Activated effector memory CD4-positive, alpha-beta T cell treated with Interleukin-2 at 50 U/mL for 16 hours (primary cell): ENCODE measurements at places on chromosomes 5 and 9.

DNA sequence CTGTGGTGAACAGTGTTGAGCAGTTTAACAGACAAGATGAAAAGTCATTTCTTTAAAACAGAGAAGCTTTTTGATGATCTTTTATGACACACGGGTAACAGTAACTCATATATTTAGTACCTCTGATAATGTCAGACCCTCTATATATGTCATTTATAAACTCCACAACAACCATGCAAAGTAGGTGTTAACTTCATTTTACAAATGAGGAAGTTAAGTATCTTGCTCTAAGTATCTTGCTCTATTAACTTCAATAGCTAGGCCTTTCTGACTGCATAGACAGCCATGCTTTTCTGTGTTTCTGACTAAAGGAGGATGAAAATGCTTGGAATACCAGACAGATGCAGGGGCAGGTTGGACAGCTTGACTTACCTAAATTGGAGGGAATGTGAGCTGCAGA, 1.8 kb downstream of the NUDT2 start:
- no peak for DNase-seq

- DNase-seq, result no peak
These were observed 582.0 kb upstream of the TUSC1 start for GRCh38 chr9:26260238-26260637.

DNA sequence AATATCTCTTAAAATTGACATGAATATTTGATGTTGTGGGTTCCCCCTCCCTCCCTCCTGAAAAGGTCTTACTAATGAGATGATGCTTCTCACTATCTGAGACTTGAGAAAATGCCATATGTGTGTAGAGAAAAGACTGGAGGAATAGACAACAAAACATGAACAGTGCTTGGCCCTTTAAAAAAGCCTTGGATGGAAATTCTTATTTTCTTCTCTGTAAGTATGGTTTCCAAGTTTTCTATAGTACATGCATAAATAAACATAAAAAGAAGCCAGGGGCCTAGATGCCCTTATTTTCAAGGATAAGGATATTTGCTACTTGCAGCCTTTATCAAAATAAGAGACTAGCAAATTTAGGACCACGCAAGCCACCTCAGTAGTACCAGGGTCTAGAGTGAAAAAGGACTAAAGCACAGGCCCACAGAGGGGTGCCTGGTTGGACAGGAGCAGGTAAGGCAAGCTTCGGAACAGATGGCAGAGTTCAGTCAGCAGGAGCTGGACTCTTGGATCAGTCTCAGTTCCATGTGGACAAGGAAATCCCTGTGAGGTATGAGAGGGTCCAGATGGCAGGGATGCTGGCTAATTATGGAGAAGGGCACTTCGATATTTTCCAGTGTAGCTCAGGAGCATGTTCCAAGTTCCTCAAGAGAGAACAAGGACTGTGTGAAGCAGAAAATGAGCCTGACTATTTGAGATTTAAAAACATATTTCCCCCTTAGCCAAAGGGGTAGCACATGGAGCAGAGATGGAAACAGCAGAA, 4.6 kb upstream of the ANP32B start:
- DNase-seq, result no peak

DNA sequence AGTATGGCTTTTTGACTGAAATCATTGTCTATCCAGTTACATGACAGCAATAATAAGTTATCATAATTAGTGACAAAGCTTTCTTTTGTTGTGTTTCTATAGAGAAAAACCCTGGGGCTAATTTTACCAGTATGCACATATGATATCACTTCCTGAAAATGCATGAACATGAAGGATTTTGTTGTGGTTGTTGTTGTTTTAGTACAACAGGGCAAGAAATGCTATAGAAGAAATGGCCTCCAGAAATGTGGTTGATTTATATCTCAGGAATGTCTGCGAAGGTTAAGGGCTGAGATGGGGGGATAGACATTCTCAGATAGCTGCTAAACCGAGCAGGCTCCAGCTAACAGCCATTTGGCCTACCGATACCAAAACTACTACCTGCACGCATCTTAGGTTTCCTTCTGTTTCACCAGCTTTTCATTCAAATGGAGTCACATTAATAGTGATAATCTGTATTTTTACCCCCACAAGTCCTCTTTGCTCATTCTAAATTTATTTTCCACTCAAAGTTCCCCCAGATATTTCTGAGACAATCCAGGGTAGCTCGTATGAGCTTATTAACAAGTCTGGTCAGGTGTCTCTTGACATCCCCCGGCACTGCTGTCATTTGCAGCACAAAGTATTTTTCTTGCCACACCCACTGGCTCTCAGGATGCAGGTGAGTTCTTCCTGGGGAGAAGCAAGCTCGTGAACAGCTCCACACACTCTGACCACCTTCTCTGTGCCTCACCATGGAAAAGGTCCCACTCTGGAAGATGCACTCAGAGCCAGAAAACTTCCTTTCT, 232.4 kb upstream of the GAS1 start:
- DNase-seq, result no peak

GRCh38 chr5:15367489-15367888, 132.5 kb upstream of the FBXL7 start:
- DNase-seq, result no peak

DNA sequence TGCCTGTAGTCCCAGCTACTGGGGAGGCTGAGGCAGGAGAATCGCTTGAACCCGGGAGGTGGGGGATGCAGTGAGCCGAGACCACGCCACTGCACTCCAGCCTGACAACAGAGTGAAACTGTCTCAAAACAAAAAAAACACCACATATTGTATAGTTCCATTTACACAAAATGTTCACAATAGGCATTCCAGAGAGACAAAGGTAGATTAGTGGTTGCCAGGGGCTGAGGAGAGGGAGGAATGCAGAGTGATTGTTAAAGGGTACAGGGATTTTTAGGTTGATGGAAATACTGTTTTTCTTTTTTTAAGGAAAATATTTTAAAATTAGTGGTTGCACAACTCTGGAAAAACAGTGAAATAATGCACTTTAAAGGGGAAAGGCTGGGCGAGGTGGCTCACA, 19.6 kb downstream of the ETF1 start:
- no peak for DNase-seq

DNA sequence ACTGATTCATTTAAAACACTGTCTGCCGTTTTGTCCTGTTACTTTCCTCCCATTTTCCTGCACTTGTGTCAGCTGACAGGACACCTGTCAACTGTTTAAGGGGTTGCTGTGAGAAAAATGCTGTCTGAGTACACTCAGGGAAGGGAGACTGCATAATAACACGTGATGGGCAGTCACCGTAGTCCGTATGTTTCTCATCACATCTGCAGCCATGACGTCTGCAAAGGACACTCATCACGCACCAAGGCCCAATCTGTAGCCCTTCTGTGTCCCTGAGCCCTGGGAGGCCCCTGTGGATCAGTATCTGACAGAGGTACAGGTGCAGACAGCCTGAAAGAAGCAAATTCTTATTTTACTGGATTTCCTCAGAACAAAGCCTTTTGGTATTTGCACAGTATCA, 396.3 kb downstream of the YTHDC2 start:
- no peak for DNase-seq

DNA sequence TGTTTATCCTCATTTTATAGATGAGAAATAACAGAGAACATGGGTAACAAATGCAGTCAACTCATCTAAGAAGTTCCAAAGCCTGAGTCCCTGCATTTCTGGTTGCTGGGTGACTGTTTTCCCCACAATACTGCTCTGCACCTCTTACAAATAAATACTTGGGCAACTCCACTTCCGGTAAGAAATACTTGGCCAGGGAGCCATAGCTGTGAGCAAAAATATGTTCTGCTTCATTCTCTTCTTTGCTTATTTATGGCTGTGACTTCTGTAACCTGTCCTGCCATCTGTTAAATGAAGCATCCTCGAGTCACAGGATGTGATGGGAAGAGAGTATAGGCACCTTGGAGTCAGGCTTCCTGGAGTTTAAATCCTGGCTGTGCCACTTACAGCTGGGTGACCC, 49.9 kb downstream of the GDNF start:
- DNase-seq, result no peak

- no peak for DNase-seq
These were observed 52.8 kb upstream of the TUT7 start for GRCh38 chr9:86407022-86407421.

GRCh38 chr9:82331079-82331478, 342.5 kb downstream of the SPATA31D1 start:
- no peak for DNase-seq

DNA sequence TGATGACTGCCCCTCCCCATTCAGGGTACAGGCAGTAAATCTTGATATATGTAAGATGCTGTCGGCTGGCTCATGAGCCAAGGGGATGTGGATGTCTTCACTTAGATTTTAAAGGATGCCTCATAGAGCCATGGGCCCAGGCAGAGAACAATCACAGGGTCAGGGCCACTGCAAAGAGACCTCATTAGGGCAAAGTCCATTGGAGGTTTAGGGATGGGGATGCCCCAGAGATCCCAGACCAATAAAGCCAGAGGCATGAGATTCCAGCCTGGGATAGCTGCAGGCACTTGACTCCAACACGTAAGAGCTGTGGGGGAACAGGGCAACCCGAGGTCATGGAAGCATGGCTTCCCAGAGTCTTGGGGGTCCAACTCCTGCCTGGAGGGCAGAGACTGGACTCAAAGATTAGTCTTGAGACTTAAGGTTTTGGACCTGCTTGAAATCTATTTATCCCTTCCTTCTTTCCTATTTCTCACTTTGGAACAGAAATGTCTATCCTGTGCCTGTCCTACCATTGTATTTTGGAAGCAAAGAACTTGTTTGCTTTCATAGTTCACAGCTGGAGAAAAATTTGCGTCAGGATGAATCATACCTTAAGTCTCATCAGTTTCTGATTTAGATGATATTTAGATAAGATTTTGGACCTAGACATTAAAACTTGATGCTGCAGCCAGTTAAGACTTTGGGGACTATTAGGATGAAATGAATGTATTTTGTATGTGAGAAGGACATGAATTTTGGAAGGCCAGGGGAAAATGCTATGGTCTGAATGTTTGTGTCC, 101.3 kb upstream of the ADRA1B start:
- no peak for DNase-seq

GRCh38 chr5:109416882-109417281, 7.1 kb upstream of the PJA2 start:
- DNase-seq, result no peak
